ENCODE measurements at places on chromosomes 1 and 21.
A peak's percentile ranks its signal among the peaks of the same experiment; 100 is the strongest.

GRCh38 chr1:60345621-60346020 is 272.1 kb upstream of the C1orf87 start:
- DNase-seq, result no peak

- no peak for DNase-seq
These were observed 25.9 kb downstream of the IGFN1 start for GRCh38 chr1:201216395-201217085.

DNA sequence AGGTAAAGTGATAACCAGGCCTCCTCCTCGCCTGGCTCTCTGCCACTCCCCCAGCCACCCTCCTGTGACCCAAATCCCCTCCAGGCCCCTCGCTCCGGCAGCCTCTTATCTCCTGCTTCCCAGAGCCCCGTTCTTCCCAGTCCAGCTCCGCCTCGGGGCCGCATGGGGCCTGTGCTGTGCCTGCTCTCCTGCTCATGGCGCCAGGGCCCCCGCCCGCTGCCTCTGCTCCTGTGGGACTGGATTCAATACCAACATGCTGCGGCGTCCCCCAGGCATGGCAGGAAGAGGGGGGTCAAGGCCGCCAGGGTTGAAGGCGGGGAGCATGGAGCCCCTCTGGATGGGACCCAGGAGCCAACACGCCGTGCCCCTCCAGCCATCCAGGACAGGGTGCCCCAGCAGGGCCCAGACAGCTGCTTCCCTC is 213.0 kb upstream of the VAMP3 start:
- no peak for DNase-seq

DNA sequence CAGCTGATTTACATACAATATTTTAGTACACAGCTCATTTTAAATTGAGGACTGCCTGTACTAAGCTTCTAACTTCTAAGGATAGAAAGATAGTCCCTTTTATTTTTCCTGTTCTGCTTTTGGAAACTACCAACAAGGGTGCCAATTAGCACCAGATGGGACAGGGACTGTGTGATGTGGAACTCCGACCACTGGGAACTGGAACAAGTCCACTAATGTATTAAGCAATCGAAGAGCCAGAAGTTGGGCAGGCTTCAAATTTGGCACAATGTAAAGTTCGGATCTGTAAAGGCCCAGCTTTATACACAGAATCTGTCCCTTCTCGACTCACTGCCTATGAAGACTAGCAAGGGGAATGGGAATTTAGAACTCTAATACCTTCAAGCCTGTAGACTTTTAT is 149.3 kb downstream of the ZC3H11B start:
- peak; percentile 19 for DNase-seq

GRCh38 chr1:980137-980571 is 1.7 kb downstream of the PERM1 start:
- DNase-seq, result no peak

DNA sequence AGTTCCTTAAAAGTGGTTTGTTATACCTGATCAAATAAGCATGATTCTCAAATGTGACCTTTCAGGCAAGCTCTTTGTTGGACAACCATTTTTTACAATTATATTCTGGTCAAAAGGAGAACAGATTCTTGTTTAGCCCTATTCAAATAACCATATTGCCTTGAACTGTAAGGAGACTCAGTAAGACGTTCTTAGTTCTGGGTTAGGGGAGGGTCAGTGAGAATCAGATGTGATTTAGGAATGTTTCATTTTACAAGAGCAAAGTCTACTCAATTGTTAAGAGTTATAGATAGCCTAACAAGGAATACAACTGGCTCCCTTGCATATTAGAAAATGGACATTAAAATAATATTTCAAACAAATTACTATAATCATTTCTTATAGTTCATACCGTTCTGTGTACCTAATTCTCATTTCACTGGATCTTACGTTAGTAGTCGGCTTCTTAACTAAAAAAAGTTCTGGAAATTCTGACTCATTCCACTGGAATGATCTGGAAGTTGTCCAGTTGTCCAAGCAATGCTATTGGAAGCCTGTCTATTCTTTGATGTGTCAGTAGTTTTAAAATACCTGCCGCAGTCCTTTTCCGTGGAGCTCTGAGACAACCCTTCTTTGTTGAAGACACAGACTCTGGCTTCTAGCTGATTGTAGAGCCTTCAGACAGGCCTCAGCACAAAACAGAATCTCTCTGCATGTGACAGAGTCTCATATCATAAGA is 88.8 kb downstream of the MAST2 start:
- peak; percentile 43 for DNase-seq

GRCh38 chr1:116997636-116998035 is 3.9 kb upstream of the CD101 start:
- DNase-seq, result no peak

DNA sequence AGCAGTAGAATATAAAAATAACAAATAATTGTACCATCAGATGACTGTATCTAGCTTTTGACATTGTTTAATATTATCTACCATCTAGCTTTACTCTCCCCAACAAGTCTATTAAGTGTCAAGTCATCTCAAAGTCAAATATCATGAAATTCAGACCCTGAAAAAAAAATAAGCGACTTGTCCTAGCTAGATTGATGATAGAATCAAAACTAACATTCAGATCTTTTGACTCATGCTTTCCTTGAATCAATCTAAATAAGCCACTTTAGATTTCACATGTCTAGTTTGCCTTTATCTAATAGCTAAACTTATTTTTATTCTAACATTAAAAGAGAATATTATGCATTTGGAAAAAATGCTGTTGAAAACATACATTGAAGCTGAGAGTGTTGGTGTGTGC is 35.4 kb downstream of the CRB1 start:
- DNase-seq, result no peak

- DNase-seq, result no peak
These were observed 237.5 kb downstream of the HMCN1 start for GRCh38 chr1:185971688-185972087.

- no peak for DNase-seq
These were observed 20.6 kb downstream of the RUNX3 start for GRCh38 chr1:24909388-24909898.

DNA sequence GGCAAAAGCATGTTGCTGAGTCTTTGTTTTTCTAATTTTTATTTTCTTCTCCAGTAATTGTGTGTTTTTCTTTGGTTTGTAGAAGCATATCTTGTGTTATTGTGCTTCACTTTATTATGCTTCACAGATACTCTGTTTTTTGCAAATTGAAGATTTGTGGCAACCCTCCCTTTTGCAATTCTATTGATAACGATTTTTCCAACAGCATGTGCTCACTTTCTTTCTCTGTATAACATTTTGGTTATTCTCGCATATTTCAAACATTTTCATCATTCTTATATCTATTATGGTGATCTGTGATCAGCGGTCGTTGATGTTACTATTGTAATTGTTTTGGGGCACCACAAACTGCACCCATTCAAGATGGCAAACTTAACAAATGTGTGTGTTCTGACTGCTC is 3.8 kb upstream of the ANGEL2 start:
- DNase-seq, result no peak

DNA sequence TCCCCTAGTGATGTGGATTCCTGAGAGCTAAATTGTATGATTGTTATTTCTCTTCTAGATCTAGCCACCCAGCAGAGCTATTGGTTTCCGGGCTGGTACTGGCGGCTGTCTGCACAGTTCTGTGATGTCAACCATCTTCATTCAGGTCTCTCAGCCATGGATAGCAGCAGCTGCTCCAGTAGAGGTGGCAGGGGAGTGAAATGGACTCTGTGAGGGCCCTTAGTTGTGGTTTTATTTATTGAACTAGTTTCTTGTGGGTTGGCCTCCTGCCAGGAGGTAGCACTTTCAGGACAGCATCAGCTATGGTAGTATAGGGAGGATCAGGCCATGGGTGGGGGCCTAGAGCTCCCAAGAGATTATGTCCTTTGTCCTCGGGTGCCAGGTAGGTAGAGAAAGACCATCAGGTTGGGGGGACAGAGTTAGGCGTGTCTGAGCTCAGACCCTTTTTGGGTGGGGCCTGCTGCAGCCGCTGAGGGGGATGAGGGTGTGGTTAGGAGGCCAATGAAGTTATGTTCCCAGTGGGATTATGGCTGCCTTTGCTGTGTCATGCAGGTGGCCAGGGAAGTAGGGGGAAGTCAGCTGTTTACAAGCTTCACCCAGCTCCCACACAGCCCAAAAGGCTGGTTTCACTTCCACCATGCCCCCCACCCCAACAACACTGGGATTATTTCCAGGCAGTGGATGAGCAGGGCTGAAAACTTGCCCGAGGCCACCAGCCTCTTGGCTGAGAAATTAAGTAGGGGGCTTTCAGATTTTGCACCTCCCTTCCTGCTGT is 55.1 kb upstream of the RGS4 start:
- DNase-seq, result no peak

DNA sequence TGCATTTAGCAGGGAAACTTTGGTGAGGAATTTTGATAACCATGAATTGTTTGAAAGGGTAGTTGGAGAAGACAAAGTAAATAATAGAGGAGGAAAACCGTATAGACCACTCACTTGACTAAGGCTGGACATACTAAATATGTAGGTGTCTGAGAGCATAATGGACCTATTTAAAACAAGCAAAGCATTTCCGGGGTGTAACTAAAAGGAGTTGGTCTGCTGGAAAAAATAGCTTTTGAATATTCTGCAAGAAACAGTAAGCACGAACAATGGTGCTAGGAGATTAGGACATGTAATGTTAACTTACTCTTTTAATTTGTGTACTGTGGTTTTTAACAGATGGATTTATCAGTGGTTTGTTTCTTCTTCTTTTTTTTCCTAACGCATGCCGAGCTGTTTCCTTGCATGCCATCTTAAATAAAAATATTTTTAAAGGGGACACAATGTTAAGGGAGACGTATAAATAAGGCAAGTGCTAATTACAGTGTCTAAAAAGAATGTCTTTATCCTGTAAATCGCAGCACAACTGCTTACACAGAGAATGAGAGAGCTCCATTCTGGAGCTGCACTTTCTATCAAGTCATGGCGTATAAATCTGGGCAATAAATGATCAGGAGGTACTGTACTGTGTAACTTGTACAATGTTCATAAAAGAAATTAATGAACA is 492.1 kb downstream of the LMO4 start:
- no peak for DNase-seq

- DNase-seq, result no peak
These were observed 3.1 kb upstream of the BCL10 start for GRCh38 chr1:85279458-85280080.

- no peak for DNase-seq
These were observed 471.6 kb upstream of the ADGRL4 start for GRCh38 chr1:79478160-79478559.

GRCh38 chr21:33355355-33355754 is 30.6 kb downstream of the IFNAR1 start:
- no peak for DNase-seq

- DNase-seq, result no peak
These were observed 33.1 kb upstream of the YTHDF2 start for GRCh38 chr1:28703629-28704028.

GRCh38 chr1:88658419-88658818 is 25.7 kb upstream of the PKN2 start:
- no peak for DNase-seq

- no peak for DNase-seq
These were observed 104.8 kb downstream of the HLX start for GRCh38 chr1:220983877-220984635.

DNA sequence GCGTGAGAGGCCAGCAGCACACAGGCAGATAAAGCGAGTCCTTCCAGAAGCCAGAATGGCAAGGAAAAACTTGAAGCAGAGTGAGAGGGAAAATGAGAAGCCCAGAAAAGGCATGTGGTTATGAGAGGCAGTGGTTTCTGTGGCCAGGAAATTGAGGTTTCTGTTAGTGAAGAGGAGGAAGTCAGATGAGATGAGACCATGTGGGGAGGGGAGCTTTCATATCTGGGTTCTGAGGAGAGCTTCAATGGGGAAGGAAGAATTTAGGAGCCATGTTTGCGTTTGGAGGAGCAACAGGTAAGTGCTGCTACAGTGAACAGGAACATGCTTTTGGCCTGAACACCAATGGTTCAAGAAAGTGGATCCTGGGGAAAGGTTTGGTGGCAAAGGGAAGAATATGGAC is 6.1 kb upstream of the CD1A start:
- DNase-seq, result peak; percentile 11

GRCh38 chr1:32895325-32896215 is 5.6 kb downstream of the TMEM54 start:
- no peak for DNase-seq

DNA sequence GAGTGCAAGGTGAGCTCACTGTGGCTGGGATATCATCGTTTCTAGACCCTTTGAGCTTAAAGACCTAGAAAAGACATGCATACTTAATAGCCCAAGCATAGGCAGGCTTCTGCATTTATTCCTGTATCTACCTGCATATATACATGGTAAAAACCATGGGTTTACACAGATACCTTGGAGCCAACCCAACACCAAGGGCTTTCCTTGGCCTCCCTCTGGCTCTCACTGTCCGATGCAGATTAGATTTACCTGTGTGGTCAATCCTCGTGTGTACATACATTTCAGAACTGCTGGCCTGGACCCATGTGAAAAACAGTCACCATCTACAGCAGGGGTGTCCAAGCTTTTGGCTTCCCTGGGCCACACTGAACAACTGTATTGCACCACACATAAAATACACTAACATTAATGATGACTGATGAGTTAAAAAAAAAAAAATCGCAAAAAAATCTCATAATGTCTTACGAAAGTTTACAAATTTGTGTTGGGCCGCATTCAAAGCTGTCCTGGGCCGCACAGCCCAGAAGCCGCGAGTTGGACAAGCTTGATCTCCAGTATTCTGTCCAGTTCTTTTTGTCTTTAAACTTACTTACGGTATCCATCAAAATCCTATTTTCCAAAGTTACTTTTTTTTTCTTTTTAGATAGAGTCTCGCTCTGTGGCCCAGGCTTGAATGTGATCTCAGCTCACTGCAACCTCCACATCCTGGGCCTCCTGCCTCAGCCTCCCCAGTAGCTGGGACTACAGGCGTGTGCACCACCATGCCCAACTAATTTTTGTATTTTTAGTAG is 43.5 kb downstream of the WDR4 start:
- DNase-seq, result no peak

GRCh38 chr1:94686882-94687281 is 133.3 kb upstream of the SLC44A3 start:
- DNase-seq, result no peak

DNA sequence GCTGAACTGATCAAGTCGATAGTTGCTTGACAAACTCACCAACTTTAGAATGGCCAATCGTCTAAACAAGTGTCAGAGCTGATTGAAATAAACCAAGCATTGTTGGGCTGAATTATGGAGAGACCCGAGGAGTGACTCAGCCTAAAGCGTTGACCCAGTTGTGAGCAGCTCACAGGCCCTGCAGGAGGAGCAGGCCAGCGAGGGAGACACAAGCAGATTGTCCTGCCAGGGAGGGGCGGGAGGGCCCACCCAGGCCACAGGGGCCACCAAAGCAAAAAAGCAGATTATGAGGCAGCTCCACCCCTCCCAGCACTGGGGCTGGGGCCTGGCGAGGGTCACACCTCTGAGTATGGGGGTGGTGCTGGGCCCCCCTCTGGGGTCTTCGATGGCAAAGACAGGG is 10.1 kb upstream of the MATN1 start:
- DNase-seq, result no peak

GRCh38 chr1:3777078-3777547 is 4.6 kb downstream of the SMIM1 start:
- no peak for DNase-seq

DNA sequence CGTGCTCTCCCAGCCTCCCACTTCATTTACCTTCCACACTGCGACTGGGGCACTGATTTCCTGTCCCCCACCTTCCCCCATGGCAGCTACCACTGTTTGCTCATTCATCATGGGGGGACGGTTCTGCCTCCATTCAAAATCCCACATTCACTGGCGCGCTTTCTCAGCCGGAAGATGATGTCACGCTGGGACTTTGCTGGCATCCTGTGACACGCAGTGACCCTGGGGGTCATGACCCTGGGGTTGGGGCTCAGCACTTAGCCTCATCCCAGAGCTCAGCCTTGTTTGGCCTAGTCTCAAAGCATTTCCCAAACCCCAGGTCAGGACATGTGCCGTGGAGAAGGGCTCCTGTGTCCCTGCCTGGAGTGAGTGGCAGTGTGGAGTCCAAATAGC is 582 bp upstream of the KCNAB2 start:
- DNase-seq, result no peak

Measured in heart left ventricle (tissue), 16 donors.